Pancreas (tissue), 10 donors: ENCODE measurements at places on chromosomes 3 and 15. TPM values are rescaled to one million over a fixed set of nuclear protein-coding genes. Genes with fewer than 3 reads are reported as not detected.

- DNase-seq, result no peak
- no peak overlapping the region for H3K4me3 ChIP-seq
- no peaks in the 10 kb centered on the region for H3K27me3 ChIP-seq
- no peaks in the 10 kb centered on the region for H3K36me3 ChIP-seq
- no peak overlapping the region for H3K27ac ChIP-seq
These were observed 25.9 kb downstream of the CEMIP start for GRCh38 chr15:80804970-80805495.

The DOCK3 gene
- total RNA-seq, result 0.14 TPM

DNA sequence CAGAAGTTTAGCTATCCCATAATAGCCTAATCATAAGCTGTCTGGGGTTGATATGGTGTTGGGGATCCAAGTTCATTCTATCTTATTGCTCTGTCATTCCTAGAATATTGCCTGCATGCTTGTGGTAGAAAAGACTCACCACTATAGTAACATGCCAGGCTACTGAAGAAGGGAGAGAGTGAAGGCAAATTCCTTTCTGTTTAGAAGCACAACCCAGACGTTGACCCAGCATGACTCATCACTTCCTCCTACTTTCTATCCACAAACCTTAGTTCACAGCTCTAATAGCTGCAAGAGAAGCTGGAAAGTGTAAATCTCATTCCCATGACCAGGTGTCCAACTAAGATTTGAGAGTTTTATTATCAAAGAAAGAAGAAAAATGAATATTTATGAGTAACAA lies 57.8 kb upstream of the NMD3 start:
- H3K27ac ChIP-seq, result no peak overlapping the region
- no peaks in the 10 kb centered on the region for H3K27me3 ChIP-seq
- H3K4me1 ChIP-seq, result no peaks in the 10 kb centered on the region
- no peak overlapping the region for H3K4me3 ChIP-seq
- H3K36me3 ChIP-seq, result no peaks in the 10 kb centered on the region

The EDC3 gene
- total RNA-seq, result 12.0 TPM

DNA sequence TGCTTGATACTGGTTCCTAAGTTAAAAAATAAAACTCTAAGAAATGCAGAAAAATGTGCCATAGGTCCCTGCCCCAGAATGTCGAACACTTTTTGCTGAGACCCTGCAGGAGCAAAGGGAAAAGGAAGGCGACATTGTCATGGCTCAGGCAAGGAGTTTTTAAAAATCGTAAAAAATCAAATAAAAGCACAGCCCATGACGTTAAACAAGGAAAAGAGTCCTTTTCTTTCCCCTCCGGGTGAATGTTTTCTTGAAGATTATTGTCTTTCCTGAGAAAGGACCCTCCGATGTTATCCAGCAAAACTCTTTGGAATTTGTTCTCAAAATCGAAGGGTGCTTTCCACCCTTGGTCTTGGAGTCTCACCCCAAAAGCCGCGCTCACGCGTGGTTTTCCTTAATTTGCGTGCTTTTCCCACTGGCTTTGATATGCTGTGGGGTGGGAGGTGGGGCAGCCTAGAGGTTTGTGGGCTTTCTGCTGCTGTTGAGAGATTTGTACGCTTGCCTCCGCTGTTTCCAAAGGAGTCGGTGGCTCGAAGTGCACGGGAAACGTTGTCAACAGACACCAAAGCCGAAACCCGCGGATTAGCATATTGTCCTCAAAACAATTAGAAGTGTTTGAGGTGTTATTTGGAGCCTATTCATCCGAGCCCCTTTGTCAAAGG lies 2.9 kb downstream of the SOX14 start:
- no peak overlapping the region for H3K4me3 ChIP-seq
- peaks cover 2% of the 10 kb centered on the region for H3K27me3 ChIP-seq
- DNase-seq, result no peak
- peaks cover 14% of the 10 kb centered on the region for H3K4me1 ChIP-seq
- no peaks in the 10 kb centered on the region for H3K36me3 ChIP-seq

DNA sequence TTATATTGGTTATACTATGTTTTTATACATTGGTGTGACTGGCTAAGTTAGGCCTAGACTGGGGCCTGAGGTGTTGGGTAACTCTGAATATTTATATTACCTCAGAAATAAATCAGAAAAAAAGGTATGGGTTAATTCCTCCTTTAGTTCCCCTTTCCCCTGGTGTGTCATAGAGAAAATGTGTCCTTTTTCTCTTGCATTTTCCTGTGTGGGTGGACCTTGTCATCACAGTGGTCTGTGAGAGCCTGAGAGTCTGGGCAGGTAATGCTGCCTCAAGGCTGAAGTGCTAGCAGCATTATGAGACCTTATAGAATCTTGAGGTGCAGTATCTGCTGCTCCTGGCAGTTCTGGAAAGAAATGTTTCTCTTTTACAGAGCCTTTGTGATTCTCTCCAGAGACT lies 69.7 kb downstream of the PCOLCE2 start:
- H3K27me3 ChIP-seq, result no peaks in the 10 kb centered on the region
- no peak for DNase-seq
- no peak overlapping the region for H3K27ac ChIP-seq
- H3K4me1 ChIP-seq, result no peaks in the 10 kb centered on the region
- no peaks in the 10 kb centered on the region for H3K36me3 ChIP-seq
- H3K4me3 ChIP-seq, result no peak overlapping the region

DNA sequence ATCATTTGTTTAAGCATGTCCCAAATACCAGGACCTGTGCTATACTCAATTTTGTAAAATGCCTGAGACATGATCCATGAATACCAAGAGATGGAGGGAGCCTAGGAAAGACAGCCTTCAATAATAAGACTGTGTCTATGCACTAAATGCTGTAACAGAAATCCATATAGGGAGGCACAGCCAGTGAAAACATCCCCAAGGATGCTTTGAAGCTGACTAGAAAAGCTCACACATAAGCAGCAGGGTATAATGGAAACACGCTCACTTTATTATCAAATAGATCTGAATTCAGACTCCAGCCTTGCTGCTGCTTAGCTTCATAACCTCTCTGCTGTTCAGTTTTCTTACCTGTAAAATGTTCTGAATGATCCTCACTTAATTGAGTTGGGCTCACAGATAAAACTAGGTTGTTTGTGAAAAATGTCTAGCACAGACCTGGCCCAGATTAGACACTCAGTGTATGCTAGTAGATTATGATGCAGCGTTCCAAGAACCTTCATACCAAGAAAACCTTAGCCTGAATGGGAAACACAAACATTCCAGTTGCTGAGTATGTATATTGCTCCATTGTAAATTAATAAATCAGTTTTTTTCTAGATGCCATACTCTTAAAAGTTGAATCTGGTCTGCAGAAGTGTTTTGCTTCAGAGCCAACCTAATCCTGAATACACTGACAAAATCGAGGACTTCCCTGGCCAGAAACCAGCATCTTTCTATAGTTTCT lies 3.8 kb upstream of the LARP6 start:
- no peak overlapping the region for H3K27ac ChIP-seq
- no peaks in the 10 kb centered on the region for H3K27me3 ChIP-seq
- no peak overlapping the region for H3K4me3 ChIP-seq
- no peaks in the 10 kb centered on the region for H3K36me3 ChIP-seq
- H3K4me1 ChIP-seq, result no peaks in the 10 kb centered on the region
